Aorta (tissue), 5 donors: ENCODE measurements at places on chromosomes 13 and 19. TPM values are rescaled to one million over a fixed set of nuclear protein-coding genes. Genes with fewer than 3 reads are reported as not detected.
A peak's percentile ranks its signal among the peaks of the same experiment; 100 is the strongest.

The ZNF99 gene
- total RNA-seq = 0.51 TPM

- no peak overlapping the region for H3K27ac ChIP-seq
- H3K36me3 ChIP-seq = peaks cover 2% of the 10 kb centered on the region
- no peaks in the 10 kb centered on the region for H3K27me3 ChIP-seq
- no peaks in the 10 kb centered on the region for H3K4me1 ChIP-seq
- DNase-seq = no peak
- no peak overlapping the region for H3K4me3 ChIP-seq
Observed at GRCh38 chr19:49551531-49551930, 23.7 kb downstream of the RCN3 start.

DNA sequence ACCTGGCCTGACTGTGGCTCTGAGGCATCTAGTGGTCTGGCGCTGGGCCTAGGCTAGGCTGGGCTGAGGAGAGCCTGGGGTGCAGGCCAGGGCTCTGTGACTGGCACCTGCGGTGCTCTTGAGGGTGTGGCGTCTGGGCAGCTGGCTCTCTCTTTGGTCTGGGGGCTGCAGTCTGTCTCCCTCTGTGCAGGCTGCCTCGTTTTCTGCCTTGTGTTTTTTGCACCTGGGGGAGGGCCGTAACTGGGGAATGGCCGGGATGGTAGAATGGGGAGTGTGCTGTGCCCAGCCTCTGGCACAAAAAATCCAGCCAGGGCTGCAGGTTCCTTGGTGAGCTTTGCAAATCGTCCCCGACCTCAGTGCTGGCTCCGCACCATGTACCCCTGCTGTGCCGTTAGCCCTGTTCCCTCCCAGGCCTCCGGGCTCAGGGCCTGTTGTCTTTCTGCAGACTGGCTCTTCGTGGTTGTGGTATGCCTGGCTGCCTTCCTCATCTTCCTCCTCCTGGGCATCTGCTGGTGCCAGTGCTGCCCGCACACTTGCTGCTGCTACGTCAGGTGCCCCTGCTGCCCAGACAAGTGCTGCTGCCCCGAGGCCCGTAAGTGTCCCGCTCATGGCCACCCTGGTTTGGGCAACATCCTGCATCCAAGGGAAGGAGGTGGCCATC lies 6.5 kb upstream of the USF2 start:
- no peaks in the 10 kb centered on the region for H3K27me3 ChIP-seq
- no peaks in the 10 kb centered on the region for H3K36me3 ChIP-seq
- no peak overlapping the region for H3K27ac ChIP-seq
- DNase-seq = peak; percentile 39
- H3K4me1 ChIP-seq = no peaks in the 10 kb centered on the region

The BCAM gene
- total RNA-seq = 146 TPM

The PRRG2 gene
- total RNA-seq = 0.49 TPM

DNA sequence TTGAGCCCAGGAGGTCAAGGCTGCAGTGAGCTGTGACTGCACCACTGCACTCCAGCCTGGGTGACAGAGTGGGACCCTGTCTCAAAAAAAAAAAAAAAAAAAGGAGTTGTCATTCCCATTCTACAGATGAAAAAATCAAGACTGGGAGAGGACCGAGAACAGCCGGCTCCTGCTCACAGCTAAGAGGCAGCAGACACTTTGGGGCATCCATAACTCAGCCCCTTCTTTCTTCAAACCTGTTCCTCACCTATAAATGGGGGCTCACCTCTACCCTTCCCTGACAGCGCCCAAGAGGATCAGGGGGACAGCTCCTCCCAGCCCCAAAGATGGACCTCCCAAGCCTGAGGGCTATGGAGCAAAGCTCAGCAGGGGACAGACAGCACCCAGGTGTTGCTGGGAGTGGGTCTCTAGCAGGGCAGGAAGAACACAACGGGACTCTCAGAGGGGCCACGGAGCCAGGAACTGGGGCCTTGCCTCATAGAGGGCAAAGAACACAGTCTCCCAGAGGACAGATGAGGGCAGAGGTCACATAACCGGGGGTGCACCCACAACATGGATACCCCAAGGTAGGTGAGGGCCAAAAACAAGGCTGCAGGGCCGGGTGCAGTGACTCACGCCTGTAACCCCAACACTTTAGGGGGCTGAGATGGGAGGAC lies 3.4 kb upstream of the KLF16 start:
- no peak overlapping the region for H3K27ac ChIP-seq
- no peak for DNase-seq
- H3K27me3 ChIP-seq = no peaks in the 10 kb centered on the region
- no peak overlapping the region for H3K4me3 ChIP-seq
- no peaks in the 10 kb centered on the region for H3K36me3 ChIP-seq

GRCh38 chr13:20448470-20448869 lies 77.2 kb downstream of the CRYL1 start:
- no peaks in the 10 kb centered on the region for H3K27me3 ChIP-seq
- DNase-seq = no peak
- H3K27ac ChIP-seq = no peak overlapping the region
- H3K4me3 ChIP-seq = no peak overlapping the region

The RFXAP gene
- total RNA-seq = 6.8 TPM

The CEP89 gene
- total RNA-seq = 13.7 TPM

DNA sequence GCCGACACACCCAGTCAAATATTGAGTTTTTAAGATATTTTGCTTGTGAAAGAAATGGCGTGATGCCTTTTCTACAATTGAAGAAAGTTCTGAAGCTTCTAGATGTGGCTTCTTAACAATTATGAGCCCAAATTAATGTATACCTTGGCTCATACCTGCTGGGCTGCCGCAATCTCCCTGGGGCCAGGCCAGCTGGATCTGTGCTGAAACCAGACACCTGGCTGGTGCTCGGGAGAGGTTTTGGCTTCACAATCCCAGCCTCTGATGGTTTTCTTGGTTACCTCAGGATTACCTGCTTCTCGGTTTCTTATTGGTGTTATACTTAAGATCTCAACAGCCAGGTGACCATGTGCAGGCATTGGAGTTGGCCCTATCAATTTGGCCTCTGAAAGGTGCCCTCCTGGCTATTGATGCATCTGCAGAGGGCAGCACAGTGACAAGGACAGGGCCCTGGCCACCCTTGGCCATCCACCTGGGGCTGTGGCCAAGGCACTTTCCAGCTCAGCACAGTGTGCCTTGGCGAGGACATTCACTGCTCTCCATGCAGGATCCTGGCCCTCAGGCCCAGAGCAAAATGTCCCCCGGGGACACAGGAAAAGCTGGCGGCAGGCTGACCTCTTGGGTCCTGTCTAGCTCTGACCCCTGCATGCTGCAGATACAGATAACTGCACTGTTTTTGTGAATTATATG lies 305.0 kb downstream of the ZNF536 start:
- H3K27ac ChIP-seq = no peak overlapping the region
- no peaks in the 10 kb centered on the region for H3K27me3 ChIP-seq
- H3K4me3 ChIP-seq = no peak overlapping the region
- no peaks in the 10 kb centered on the region for H3K4me1 ChIP-seq
- H3K36me3 ChIP-seq = no peaks in the 10 kb centered on the region

DNA sequence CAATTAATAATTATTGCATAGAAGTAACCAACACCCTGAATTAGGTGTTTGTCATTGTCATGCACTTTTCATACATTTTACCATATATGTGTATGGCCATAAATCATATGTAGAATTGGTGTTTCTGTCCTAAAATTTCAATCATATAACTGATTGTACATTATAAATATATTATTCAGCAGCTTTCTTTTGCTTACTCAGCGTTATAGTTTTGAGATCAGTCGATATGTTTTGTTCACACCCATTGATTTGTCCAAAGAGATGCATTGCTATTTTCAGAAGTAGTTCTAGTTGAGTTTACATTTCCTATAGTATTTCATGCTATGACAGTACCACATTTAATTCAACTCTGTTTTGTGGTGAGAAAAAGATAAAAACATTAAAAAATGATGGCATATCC lies 50.5 kb upstream of the PARP4 start:
- no peaks in the 10 kb centered on the region for H3K27me3 ChIP-seq
- no peak overlapping the region for H3K4me3 ChIP-seq
- no peak overlapping the region for H3K27ac ChIP-seq
- DNase-seq = no peak
- H3K4me1 ChIP-seq = no peaks in the 10 kb centered on the region
- no peaks in the 10 kb centered on the region for H3K36me3 ChIP-seq

GRCh38 chr19:33815380-33816340 lies 19.0 kb downstream of the KCTD15 start:
- H3K4me3 ChIP-seq = no peak overlapping the region
- H3K27me3 ChIP-seq = no peaks in the 10 kb centered on the region
- no peaks in the 10 kb centered on the region for H3K4me1 ChIP-seq
- H3K27ac ChIP-seq = no peak overlapping the region

DNA sequence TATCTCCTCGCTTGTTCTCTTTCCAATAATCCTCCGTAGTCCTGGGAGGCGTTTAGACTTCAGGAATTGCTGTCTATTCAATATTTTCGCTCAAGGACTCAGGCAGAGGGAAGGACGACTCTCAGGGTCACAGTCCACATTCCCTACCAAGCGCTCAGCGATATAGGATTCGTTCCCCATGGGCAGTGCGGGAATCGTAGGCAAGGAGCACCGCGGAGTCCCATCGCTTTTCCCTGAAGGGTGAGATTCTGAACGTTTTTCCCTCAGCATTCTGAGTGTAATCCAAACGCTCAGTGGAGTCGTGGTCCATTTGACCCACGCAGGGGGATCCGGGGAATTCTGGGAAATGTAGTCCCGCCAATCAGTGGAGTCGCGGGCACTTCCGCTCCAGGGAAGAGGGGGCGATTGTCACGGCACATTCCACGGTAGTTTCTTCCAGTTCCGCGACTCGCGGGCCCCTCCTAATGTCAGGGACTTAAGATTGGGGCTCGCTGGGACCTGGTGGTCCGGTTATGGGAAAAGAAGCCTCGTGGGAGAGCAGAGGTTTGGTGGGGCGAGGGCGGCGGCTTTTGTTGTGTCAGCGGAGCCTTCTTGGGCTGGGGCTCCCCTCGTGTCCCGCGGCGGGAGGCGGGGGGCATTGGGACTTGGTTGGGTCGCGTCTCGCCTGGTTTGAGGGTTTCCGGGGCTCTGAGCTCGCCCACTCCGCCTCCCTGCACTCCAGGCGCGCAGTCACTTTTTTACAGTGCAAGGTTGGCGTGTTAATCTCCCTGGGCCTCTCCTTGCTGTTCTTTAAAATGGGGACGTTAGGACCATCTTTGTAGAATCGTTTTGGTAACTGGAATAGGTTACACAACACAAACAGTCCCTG lies at the start of gene ZNF234:
ZNF234 (plus strand) TSS at position 364 of the 868 bp plus-strand sequence. CDS start 3,079 bp downstream, outside the sequence.
- H3K27me3 ChIP-seq = no peaks in the 10 kb centered on the region
- H3K4me1 ChIP-seq = no peaks in the 10 kb centered on the region
- peak within 1 kb of the TSS; percentile 78 for H3K27ac ChIP-seq
- H3K4me3 ChIP-seq = peak within 1 kb of the TSS; percentile 89

DNA sequence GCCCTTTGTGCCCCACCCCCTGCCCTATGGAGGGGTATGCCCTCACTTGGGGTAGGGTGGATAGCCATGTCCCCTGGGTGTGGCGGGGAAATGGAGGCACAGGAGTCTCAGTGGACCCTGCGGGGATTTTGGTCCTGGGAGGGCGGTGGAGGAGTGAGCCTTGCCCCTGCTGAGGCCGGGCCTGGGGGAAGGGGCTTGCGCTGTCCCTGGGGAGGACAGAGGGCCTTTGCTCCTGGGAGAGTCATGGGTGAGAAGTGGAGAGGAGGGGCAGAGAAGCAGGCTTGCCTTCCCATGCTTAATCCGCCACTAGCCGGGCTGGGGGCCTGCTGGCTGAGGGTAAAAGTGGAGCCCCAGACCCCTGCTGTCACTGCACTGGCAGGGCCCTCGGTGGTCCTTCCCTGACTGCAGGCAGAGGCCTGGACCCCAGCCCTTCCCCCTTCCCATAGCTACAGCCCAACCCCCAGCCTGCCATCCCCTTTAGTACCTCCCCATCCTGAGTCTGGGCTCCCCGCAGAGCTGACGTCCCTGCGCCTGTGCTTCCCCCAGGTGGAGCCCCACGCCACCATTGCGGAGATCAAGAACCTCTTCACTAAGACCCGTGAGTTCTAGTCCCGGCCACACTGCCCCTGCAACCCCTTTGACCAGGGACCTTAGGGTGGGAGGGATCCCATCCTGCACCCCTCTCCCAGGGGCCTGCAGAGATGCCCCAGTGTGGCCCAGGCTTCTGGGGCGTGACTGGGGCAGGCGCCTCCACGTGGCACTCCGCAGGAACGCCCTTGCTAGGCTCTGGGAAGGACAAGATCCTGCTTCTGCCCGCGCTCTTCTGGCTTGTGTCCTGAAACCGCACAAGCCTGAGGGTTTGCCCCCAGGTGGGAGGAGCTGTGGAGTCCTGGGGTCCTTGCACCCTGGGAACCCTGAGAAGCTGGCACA lies 8.9 kb downstream of the NDUFB7 start:
- H3K27me3 ChIP-seq = no peaks in the 10 kb centered on the region
- no peaks in the 10 kb centered on the region for H3K4me1 ChIP-seq
- no peak overlapping the region for H3K4me3 ChIP-seq
- peak overlapping the region; percentile 64 for H3K27ac ChIP-seq
- DNase-seq = no peak

- H3K36me3 ChIP-seq = no peaks in the 10 kb centered on the region
- no peak overlapping the region for H3K27ac ChIP-seq
- DNase-seq = no peak
- no peak overlapping the region for H3K4me3 ChIP-seq
- H3K4me1 ChIP-seq = no peaks in the 10 kb centered on the region
Observed at GRCh38 chr19:17419154-17419620, 660 bp upstream of the MVB12A start.

- H3K36me3 ChIP-seq = no peaks in the 10 kb centered on the region
- no peak for DNase-seq
- no peak overlapping the region for H3K27ac ChIP-seq
Observed at GRCh38 chr19:55373993-55374757, 2.5 kb upstream of the TMEM190 start.

DNA sequence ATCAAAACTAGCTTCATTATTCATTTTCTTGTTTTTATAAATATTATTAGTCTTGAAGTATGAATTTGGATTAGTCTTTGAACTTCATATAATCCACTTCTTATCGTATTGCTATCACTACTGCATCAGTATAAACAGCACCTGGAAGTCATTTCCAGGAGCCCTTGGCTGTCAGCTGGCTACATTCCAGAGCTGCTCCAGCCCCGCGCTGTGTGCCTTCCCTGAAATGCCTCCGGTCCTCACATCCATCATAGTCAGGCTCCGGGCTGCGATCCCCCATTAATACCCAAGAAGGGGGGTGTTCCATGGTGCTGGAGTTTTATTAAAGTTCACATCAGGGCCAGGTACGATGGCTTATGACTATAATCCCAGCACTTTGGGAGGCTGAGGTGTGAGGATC lies 124.3 kb upstream of the GJB6 start:
- H3K27me3 ChIP-seq = no peaks in the 10 kb centered on the region
- no peak overlapping the region for H3K4me3 ChIP-seq

The ISYNA1 gene
- 42.1 TPM for total RNA-seq

DNA sequence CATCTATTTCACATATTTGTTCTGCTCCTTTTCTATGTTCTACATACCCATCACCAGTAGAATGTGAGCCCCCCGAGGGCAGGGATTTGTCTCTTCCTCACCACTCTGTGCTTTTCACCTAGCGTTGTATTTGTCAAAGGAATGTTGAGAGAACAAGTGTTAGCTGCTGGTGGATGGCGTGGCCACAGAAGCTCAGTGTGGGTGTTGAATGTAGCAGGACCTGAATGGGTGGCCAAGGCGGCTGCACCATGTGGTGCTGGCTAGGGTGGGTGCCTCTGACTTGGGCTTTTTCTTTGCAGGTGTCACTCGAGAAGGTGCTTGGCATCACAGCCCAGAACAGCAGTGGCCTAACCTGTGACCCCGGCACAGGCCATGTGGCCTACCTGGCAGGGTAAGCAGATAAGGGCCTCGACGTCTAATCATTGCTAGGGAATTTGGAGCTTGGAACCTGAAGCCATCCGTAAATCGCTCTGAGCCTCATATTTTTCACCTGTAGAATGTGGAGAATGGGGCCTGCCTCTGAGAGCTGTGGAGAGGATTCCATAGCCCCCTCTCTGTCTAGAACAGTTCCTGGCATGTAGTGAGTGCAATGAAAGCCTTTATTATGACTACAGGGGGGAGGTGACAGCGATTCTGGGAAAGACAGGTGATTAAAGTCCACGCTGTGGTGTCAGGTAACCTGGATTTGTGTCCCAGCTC lies 3.9 kb downstream of the WDR62 start:
- H3K36me3 ChIP-seq = no peaks in the 10 kb centered on the region
- H3K27ac ChIP-seq = no peak overlapping the region
- H3K4me1 ChIP-seq = no peaks in the 10 kb centered on the region
- DNase-seq = no peak
